Fibroblast of skin of left biceps (primary cell): ENCODE measurements at places on chromosomes 13 and 19.

DNA sequence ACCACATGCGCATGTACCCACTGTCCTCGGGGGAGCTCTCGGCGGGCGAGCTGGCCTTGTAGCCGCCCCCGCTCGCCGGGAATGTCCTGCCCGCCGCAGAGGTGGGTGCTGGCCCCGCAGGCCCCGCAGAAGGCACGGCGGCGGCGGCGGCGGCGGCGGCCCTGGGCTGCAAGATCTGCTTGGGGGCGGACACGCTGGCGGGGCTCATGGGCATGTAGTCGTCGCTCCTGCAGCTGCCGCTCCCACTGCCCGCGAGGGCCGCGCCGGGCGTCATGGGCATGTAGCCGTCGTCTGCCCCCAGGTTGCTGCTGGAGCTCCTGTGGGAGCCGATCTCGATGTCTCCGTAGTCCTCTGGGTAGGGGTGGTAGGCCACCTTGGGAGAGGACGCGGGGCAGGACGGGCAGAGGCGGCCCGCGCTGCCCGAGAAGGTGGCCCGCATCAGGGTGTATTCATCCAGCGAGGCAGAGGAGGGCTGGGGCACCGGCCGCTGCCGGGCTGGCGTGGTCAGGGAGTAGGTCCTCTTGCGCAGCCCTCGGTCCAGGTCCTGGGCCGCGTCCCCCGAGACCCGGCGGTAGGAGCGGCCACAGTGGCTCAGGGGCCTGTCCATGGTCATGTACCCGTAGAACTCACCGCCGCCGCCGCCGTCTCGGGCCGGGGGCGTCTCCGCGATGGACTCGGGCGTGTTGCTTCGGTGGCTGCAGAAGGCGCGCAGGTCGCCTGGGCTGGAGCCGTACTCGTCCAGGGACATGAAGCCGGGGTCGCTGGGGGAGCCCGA is 2.4 kb downstream of the IRS2 start:
- no peak for DNase-seq

- no peak for DNase-seq
Observed at GRCh38 chr13:32075170-32075851, 43.7 kb downstream of the FRY start.

DNA sequence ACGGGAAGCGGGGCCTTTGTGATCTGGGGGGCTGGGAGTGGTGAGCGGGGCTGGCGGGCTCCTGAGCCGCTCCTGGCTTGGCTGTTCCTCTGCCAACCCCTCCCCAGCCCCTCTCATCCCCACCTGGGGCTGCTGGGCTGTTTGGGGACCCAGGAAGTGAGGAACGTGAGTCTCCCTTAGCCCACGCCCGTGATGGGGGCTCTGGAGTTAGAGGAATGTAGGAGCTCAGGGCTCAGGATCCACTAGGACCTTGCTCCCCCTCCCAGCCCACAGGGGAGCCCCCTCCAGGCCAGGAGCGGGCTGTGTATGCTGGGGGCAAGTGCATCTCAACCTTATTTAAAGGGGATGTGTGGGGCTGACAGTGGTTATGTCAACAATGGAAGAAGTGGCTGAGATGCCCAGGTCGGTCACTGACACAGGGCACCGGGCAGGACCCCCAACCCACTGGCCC is 134.1 kb downstream of the URI1 start:
- DNase-seq = no peak

GRCh38 chr19:15466851-15467733 is 2.7 kb upstream of the RASAL3 start:
- no peak for DNase-seq

DNA sequence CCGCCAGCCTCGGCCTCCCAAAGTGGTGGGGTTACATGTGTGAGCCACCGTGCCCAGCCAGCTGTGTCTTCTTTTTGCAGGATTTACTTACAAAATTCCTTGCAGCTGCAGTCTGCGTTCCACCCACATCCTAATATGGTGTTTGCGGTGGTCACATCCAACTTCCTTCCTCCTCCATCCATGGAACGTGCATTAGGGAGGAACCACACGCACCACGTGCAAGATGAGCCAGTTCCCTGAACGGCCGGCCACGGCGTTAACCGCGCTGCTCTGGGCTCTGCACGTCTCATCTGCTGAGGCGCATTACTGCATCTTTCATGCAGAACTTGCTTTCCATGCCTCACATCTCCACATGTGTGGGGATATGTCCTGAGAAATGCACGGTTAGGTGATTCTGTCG is 13.0 kb upstream of the SIGLEC11 start:
- DNase-seq = no peak

DNA sequence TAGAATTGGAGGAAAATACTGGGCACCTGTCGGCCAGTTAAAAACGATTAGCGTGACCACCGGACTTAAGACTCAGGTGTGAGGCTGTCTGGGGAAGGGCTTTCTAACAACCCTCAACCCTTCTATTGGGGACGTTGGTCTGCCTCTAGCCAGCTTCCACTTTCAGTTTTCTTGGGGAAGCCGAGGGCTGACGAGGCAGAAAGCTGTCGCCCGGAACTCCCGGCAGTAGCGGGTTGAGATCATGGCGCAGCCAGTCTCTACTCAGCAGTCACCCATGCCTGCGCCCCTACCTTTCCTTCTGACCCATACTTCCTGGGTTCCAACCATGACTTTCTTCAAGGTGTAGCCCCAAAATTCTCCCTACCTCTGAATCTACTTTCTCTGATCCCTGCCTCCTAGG is 1424.1 kb downstream of the SLITRK1 start:
- DNase-seq = no peak

DNA sequence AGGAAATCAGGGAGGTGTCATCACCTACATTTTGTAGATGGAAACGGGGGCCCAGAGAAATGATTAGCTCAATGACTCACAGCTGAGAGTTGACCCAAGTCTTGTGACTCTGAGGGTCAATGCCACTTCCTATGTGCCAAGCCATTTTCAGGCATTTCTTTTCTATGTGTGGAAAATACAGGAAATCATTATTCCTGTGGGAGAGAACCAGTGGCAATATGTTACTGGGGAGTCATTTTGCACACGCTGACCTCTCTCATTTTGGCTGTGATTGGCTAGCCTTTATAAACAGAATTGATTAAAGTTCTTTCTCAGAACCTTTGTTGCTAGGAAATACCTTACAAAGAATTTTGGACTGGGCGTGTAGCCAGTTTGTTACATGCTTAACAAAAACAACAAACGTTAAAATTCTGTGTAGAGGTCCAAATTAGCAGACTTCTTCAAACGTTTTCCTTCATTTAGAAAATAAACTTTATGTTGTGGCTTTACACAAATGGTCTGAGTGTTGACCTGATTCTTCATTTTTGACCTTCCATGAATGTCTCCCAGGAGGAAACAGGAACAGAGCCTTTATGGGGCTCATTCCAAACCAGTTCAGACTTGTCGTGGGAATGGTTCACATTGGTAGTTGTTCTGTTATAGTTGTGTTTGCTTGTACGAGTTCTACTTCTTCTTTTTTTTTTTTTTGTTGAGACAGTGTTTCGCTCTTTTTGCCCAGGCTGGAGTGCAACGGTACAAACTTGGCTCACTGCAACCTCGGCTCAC is 11.4 kb downstream of the PCCA start:
- no peak for DNase-seq

DNA sequence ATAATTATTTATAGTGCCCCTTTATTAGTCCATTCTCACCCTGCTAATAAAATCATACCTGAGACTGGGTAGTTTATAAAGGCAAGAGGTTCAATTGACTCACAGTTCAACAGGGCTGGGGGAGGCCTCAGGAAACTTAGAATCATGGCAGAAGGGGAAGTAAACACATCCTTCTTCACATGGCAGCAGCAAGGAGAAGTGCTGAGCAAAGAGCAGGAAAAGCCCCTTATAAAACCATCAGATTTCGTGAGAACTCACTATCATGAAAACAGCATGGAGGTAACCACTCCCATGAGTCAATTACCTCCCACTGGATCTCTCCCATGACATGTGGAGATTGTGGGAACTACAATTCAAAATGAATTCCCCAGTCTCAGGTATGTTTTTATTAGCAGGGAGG is 89.9 kb upstream of the STARD13 start:
- DNase-seq = no peak

- peak; percentile 98 for DNase-seq
Observed at GRCh38 chr19:9945319-9945966, 9.1 kb upstream of the OLFM2 start.

GRCh38 chr13:40149611-40150274 is 494.3 kb downstream of the COG6 start:
- no peak for DNase-seq

- no peak for DNase-seq
Observed at GRCh38 chr13:48975101-48975855, 434 bp upstream of the FNDC3A start.

DNA sequence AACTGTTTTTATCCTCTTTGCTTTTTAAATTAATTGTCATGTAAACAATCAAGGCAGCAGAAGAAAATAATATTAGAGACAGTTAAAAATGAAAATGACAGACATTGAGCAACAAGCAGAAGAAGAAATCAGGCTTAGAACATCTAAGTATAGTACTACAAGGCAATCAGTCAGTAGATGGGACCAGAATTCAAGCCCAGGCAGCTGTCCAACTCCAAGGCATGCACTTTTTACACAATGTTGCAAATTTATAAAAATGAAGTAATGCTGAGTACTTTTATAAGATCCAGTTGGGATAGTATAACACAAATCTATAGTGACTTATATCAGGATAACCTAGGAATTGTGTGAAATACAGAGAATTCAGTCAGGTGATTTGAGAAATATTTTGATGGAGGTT is 2815.8 kb downstream of the PCDH9 start:
- DNase-seq = no peak

DNA sequence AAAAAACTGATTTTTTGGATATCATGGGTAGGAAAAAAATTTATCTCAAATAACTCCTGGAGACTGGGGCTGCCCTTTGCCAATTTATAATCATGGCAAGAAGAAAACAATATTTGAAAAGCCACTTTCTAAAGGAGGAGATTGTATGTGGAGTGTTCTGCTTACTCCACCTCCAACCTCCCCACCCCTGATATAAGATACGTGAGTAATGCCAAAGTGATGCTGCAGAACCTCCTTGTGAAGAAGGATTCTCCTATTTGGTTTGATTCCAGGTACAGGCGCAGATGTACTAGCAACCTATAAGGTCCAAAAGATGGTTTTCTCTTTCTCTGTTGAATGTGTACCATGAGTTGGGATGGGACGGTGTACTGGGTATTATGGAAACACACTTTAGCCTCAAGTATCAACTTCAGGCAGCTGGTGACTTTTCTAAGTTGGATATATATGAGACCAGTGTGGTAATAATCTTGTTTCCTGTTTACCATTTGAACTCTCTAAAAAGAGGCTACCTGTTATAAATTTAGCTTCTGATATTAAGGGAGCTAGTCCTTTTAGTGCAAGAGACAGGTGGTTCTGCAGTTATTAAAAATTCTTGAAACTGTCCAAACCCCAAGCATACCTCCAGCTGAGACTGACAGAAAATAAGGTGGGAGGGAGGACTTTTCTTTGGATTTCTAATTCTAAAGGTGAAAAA is 724.0 kb upstream of the MIR17HG start:
- DNase-seq = no peak

- no peak for DNase-seq
Observed at GRCh38 chr13:38395497-38395788, 45.8 kb downstream of the UFM1 start.

DNA sequence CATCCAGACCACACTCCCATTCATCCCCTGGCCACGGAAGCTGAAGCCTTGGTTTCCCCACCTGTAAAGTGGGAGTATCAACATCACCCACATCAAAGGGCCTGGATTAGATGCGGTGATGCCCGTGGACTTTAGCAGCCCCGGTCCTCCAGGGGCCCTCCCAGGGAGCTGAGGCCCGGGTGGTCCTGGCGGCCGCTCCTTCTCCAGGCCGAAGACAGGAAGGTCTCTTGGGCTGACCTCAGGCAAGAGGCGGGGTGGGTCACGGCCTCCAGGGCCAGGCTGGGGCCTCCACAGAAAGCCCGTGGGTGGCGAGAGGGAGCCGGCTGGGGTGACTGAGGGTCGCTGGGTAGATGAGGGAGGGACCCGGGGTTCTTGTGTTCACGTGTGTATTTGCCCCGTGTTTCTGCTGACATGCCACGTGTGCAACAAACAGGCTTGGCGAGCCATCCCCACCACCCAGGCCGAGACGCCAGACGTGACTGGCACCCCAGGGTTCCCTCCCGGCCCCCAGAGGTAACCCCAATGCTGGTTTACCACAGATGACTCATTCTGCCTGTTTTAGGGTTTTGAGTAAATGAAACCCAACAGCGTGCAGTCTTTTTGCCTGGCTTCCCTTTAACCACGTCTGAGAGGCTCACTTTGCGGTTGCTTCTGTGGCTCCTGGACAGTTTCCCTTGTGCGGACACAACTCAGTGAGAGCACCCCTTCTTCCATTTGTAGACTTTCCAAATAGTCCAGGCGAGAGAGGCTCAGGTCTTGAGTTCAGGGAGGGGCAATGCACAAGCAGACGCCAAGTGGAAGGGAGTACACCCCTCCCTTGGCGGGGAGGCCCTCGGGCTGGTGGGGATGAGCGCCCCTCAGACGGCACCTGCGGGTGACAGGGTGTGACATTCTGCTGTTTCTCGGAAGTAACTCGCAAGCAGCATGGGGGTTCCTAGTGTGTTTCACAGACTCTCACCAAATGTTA is 42.9 kb downstream of the C13orf46 start:
- no peak for DNase-seq

DNA sequence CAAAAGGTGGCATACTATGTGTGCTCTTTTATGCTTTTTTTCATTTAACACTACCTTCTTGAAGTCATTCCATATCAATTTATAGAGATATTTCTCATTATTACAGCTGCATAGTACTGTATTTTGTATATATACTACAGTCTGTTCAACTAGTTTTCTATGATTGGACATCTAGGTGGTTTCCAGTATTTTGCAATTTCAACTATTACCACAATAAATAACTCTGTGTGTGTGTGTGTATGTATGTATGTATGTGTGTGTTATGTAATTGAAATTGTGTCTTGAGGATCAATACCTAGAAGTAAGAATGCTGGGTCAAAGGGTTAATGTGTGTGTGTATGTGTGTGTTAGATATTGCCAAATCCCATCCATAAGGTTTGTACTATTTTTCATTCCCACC is 7.0 kb downstream of the LPAR6 start:
- DNase-seq = no peak

- DNase-seq = no peak
Observed at GRCh38 chr13:82370316-82370715, 1512.0 kb downstream of the SLITRK1 start.

- no peak for DNase-seq
Observed at GRCh38 chr13:98575904-98576199, 1.1 kb downstream of the STK24 start.
